GM23248 (cell line): ENCODE measurements at places on chromosomes 2 and 18.

GRCh38 chr18:24674200-24674599, 213.8 kb downstream of the HRH4 start:
- no peak for DNase-seq

DNA sequence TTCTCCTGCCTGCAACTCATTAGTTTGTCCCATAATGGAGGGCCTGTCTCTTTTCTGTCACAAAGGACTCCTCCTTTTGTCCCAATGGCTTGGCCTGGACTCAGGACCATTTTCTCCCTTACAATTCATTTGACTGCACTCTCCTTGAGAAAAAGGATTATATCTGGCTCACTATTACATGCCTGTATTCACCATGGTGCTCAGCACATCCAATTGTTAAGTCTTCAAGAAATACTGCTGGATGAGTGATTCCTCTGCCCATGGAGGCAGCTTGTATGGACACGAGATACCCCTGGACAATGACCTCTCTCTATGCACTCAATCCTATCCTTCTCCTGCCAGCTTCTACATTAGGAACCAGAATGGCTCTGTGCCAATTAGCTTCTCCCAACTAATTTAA, 47.0 kb downstream of the CHST9 start:
- DNase-seq = no peak

GRCh38 chr2:240294514-240294913, 140.9 kb upstream of the GPC1 start:
- DNase-seq = no peak

DNA sequence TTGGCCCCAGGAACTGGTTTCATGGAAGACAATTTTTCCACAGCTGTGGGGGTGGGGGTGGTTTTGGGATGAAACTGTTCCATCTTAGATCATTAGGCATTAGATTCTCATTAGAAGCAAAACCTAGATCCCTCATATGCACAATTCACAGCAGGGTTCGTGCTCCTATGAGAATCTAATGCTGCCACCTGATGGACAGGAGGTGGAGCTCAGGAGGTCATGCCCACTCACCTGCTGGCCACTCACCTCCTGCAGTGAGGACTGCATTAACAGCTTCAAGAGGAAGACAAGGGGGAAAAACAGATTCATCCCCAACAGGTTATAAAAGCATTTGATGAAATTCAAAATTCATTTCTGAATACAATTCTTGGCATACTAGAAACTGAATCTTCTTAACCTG, 38.5 kb downstream of the THAP4 start:
- DNase-seq = no peak

GRCh38 chr2:98453083-98453482, 8.4 kb downstream of the INPP4A start:
- no peak for DNase-seq

- DNase-seq = peak; percentile 53
These were observed 566.6 kb upstream of the DSEL start for GRCh38 chr18:68083131-68083530.

- DNase-seq = no peak
These were observed 192.1 kb upstream of the CHST9 start for GRCh38 chr18:27377251-27377650.

GRCh38 chr18:74797577-74798151, 200.0 kb downstream of the ZNF407 start:
- DNase-seq = peak; percentile 24

- peak; percentile 77 for DNase-seq
These were observed 145.2 kb downstream of the DTNB start for GRCh38 chr2:25528173-25528572.

- DNase-seq = peak; percentile 99
These were observed 32.9 kb downstream of the HS1BP3 start for GRCh38 chr2:20617892-20618467.

GRCh38 chr2:212683346-212684097, 144.9 kb upstream of the ERBB4 start:
- DNase-seq = peak; percentile 69

GRCh38 chr2:233433794-233434193, 79.5 kb downstream of the DGKD start:
- no peak for DNase-seq

GRCh38 chr2:216082805-216083204, 1.1 kb downstream of the TMEM169 start:
- DNase-seq = no peak

- DNase-seq = no peak
These were observed 43.2 kb downstream of the KCNE4 start for GRCh38 chr2:223095207-223095606.

DNA sequence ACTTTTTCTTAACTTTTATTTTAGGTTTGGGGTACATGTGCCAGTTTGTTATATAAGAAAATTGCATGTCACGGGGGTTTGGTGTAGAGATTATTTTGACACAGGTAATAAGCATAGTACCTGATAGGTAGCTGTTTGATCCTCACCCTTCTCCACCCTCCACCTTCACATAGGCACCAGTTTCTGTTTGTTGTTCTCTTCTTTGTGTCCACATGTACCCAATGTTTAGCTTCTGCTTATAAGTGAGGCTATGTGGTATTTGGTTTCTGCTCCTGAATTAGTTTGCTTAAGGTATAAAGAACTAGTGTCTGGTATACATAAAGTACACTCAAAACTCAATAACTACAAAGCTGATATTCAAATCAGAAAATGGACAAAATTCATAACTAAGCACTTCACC, 654.6 kb upstream of the LINC00305 start:
- no peak for DNase-seq

- DNase-seq = no peak
These were observed 19.8 kb upstream of the MAP4K4 start for GRCh38 chr2:101677658-101678057.

- peak; percentile 5 for DNase-seq
These were observed 23.4 kb downstream of the MBOAT2 start for GRCh38 chr2:8980096-8980495.

- no peak for DNase-seq
These were observed 148.2 kb downstream of the GLI2 start for GRCh38 chr2:120883607-120884440.

DNA sequence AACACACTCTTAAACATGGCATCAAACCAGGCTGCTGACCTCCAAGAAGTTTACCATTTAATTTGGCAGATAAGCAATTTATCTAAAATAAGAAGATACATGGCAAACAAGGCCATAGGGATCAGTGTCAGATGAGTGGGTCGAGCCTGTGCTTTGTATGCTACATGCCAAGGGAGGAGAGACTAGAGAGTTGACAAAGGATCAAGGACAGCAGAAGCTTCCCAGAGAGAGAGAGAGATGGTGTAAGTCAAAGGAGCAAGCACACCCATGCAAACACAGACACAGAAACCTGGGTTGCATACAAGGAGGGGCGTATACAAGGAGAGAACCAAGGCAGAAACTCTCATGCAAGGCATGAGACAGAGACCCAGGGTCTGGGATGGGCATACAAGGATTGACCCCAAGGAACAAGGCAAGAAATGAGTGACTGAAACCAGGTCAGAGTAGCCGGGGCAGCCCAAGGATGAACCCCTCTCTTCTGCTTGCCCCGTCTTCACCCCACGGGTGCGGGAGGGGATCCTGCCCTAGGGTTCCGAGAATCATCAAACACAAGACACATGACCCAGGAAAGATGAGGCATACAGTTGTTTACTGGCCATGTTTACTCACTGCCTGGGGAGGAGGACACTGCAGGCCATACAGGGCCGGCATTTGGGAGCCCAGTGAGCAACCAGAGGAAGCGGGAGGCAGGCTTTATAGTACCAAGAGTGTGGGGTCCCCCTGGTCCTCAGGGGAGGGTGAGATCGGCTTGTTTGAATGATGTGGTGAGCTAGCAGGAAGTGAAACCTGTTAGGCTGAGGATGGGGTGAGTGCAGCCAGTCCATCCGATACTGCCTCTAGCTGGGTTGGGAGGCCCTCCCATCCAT, 529.2 kb upstream of the ID2 start:
- no peak for DNase-seq

DNA sequence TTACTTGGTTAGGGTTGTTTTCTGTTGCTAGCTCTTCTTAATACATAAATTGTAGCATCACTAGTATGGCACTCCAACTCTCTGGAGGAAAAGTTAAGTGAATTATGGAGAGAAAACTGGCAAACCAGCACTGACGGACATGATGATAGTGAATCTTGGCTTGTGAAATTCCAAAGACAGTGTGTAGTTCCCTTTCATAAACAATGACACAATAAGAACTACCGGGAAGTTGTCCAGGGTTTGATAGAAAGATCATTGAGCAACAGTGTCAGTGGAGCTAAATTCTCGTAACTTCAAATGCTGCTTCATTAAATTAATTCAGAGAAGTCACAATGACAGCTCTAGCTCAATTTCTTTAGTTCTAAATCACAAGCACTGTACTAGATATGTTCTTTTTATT, 66.5 kb downstream of the RIT2 start:
- peak; percentile 40 for DNase-seq

GRCh38 chr2:137500599-137500998, 463.7 kb upstream of the HNMT start:
- DNase-seq = no peak

DNA sequence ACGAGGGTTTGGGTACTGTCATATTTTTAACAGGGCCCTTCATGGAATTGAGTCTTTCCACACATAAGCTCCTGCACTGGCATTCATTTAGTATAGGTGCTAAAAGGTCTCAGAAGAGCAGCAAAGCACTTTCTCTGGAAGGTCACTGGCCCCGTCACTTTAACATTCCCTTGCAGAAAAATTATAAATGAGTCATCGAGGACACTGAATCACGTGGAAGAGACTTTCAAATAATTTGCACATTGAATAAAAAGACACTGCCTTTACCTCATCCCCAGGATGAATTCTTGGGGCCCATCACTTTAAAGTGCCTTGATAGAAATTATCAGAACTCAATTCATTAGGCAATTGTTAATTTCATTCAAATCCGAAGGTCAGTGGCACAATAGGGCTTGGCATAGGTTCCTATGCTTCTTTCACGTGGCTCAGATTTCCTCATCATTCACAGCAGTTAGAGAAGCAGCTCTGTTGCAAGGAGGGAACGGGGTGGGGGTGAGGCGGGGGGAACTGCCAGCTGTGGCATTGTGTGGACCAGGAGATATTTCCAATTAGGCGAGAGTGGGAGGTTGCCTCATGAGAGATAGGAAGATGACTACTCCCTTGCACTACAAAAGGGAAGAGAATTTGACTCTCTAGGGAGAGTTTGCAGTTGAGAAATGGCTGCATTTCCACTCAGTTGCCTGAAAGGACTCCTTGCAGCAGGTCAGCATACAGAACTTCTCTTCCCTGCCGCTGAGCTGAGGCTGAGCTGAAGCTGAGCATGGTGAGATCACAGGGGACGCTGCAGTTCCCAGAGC, 86.3 kb upstream of the NPAS2 start:
- DNase-seq = peak; percentile 89

DNA sequence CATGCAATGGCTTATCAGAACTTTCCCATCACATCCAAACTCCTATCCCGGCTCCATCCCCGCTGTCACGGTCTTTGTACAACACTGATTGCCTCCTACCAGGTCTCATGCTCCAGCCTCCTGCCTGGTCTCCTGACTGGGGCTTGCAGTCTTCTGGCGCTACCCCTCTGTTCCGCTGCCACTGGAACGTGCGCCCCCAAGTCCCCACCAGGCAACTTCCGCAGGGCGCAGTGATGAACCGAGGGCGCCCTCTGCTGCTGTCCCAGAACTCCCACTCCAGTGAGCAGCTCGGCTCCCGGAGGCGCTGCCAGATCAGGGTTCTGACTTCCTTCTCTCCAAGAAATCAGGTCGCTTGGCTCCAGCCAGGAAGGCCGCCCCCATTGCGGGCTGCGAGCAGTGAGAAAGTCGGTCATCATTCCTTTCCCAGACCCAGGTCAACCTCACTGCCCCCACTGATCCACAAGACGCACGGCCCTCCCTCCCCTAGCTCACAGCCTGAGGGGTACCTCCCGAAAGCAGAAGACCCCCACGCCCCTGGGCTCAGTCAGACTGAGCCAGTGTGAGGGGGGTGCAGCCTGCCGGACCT, 43.9 kb upstream of the RAB11FIP5 start:
- peak; percentile 84 for DNase-seq

DNA sequence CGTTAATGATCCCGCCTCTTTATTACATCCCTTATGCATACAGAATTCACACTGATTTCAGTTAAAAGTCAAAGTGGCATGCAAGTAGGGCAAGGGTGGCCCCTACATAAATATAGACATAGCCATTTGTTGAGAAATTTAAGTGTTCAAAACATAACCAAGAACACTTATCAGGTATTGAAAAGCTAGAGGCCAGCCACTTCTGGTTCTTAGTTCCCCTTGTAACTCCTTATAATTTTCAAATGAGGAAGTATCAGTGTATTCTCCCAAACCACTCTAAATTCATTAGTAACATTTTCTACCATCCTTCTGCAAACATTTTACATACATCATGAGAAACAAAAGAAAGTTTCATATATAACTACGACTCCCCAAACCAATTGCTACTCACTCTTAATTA, 5.8 kb upstream of the ARL5A start:
- DNase-seq = no peak

DNA sequence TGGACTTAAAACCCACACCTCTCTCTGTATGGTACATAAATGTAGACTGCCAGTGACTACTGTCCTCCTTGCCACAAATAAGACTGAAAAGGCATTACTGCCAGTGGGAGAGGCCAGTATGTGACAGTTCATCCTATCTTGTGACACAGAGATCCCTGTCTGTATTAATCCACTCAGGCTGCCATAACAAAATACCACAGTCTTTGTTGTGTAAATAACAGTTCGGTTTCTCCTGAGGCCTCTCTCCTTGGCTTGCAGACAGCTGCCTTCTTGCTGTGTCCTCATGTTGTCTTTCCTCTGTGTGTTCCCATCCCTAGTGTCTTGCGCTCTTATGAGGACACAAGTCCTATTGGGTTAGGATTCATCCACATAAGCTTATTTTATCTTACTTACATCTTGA, 46.4 kb upstream of the IL1RL1 start:
- no peak for DNase-seq

GRCh38 chr2:44859337-44859736, 82.2 kb upstream of the SIX3 start:
- DNase-seq = no peak

DNA sequence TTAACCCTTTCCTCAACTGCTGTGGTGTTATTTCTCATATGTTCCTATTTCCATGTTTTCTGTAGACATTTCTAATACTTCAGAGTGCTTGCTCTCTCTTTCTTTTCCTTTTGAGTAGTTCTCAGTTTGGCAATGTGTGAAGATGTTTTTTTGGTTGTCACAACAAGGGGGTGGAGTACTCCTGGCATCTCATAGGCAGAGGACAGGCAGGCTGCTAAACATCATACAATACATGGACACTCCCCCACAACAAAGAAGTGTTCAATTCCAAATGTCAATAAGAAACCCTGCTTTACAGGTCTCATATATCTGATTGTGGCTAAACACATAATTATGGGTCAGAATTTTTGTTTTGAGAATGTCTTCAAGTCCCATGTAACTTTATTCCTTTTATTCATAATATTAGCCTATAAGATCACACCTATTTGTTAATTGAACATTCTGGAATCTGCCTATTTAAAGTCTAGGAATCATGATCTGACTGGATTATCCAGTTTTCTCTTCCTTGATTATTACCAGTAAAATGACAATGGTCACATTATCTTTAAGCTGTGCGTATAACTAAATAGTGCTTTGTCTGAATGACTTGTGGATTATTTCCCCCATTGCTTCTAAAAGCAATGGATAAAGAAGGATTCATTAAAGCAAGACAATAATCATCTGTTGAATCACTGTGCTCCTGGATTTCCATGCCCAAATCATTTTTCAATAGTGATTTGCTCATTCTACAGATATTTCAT, 46.8 kb upstream of the ITPRID2 start:
- DNase-seq = no peak
